Activated T-cell treated with anti-CD3 and anti-CD28 coated beads, Interleukin-2, amount 50 U/mL, for 72 hours (primary cell): ENCODE measurements at places on chromosomes 7 and 10. TPM values are rescaled to one million over a fixed set of nuclear protein-coding genes. Genes with fewer than 3 reads are reported as not detected.

Gene COL13A1
- not detected for total RNA-seq

Gene EPO
- 0.19 TPM for total RNA-seq

DNA sequence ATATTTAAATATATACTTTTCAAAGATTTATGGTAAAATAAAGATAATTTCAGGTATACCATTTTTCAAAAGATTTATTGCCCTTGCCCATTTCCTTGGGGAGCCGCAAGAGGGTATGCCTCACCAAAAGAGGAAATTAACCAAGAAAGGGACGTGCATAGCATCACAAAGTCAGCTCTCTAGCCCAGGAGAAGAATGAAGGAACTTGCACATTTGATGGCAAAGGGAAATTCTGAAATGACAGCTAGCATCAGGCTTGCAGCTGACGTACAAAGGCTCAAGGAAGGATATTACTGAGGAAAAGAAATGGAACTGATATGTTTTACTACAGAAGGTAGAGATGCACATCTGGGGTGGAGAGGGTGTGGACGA, 93.6 kb upstream of the RSU1 start:
- peaks cover 4% of the 10 kb centered on the region for H3K27me3 ChIP-seq
- no peak for DNase-seq
- H3K4me3 ChIP-seq, result no peak overlapping the region
- no peak overlapping the region for H3K27ac ChIP-seq
- H3K4me1 ChIP-seq, result peaks cover 8% of the 10 kb centered on the region

- no peak for DNase-seq
- peaks cover 10% of the 10 kb centered on the region for H3K36me3 ChIP-seq
- H3K27me3 ChIP-seq, result no peaks in the 10 kb centered on the region
- H3K4me1 ChIP-seq, result peaks cover 89% of the 10 kb centered on the region
- H3K27ac ChIP-seq, result peak overlapping the region; percentile 71
These were observed 29.1 kb downstream of the CCDC6 start for GRCh38 chr10:59877191-59877671.

DNA sequence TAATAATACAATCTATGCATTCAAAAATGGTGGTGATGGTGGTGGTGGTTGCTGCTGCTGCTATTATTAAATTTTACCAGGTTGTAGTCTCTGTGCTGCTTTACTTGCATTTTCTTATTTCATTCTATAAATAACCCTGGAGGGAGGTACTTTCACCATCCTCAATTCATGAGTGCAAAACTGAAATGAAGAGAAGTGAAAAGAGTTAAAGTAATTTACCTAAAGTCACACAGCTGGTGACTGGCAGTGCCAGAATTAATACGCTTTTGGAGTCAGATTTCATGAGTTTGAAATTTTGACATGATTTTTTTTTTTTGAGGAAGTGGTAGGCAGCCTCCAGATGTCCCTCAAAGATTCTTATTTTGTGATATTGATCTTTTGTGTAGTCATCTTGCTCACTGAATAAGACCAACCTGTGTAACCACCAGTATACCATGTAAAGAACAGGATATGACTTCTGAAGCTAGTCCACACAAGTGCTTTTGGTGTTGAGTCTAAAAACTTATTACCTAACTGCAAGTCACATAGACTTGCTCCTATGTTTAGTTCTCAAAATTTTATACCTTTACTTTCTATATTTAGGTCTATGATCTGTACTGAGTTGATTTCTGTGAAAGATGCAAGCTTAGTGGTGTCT, 218.8 kb downstream of the ZWINT start:
- no peak for DNase-seq
- H3K27ac ChIP-seq, result no peak overlapping the region
- H3K4me1 ChIP-seq, result no peaks in the 10 kb centered on the region
- no peak overlapping the region for H3K4me3 ChIP-seq
- H3K27me3 ChIP-seq, result no peaks in the 10 kb centered on the region
- H3K36me3 ChIP-seq, result peaks cover 2% of the 10 kb centered on the region

DNA sequence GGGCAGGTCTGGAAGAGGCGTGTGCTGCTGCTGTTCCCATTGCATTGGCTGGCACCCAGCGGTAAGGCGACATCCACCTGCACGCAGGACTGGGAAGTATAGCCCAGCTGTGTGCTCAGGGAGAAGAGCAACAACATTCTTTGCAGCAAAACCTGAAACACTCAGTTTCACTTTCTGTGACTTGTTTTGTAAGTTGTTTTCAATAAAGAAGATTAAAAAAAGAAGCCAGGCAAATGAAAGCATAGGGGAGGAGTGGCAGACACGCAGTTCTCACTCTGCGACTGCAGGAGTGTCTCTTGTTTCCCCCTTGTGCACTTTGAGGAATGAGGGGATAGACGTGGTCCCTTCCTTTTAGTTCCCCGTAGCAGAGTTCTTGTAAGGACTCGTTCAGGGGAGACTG, 5.8 kb downstream of the FBH1 start:
- no peak for DNase-seq
- peaks cover 5% of the 10 kb centered on the region for H3K36me3 ChIP-seq
- no peaks in the 10 kb centered on the region for H3K27me3 ChIP-seq
- H3K27ac ChIP-seq, result peak overlapping the region; percentile 56
- H3K4me1 ChIP-seq, result peaks cover 64% of the 10 kb centered on the region

DNA sequence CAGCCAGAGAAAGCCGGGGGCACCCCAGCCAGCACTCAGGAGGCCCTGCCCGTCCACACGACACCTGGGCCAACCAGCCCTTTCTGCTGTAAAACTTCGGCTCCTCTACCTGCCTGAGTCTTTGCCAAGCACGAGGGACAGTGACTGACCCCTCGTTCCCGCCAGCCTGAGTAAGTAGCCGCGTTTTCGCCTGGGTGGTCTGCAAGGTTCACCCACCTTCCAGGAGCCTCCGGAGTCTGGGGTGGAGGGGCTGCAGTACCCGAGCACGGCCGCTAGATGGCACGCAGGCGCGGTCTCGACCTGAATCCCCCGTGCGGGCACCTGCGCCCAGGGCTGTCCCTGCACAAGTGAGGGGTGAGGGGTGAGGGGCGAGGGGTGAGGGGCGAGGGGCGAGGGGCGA, 192.7 kb downstream of the PTPRN2 start:
- no peak overlapping the region for H3K27ac ChIP-seq
- H3K27me3 ChIP-seq, result no peaks in the 10 kb centered on the region
- H3K4me1 ChIP-seq, result no peaks in the 10 kb centered on the region
- H3K36me3 ChIP-seq, result peaks cover 2% of the 10 kb centered on the region
- DNase-seq, result peak; percentile 60

DNA sequence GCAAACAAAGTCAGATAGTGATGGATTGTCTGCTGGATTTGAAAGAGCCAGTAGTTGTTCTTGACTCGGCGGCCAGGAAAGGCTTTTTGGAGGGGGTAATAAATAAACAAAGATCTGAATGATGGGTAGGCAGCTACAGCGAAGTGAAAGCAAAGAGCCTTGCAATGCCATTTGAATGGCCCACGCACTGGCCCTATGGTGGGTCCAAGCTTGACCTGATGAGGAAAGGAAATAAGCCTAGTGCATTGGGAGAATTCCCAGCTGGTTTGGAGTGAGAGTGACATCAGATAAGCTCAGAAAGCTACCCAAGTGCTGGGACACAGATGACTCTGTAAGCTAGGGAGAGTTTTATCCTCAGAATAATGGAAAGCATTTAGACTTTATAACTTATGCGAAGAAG, 365.2 kb downstream of the PLXDC2 start:
- H3K27ac ChIP-seq, result no peak overlapping the region
- no peaks in the 10 kb centered on the region for H3K36me3 ChIP-seq
- H3K4me1 ChIP-seq, result no peaks in the 10 kb centered on the region
- no peak for DNase-seq

DNA sequence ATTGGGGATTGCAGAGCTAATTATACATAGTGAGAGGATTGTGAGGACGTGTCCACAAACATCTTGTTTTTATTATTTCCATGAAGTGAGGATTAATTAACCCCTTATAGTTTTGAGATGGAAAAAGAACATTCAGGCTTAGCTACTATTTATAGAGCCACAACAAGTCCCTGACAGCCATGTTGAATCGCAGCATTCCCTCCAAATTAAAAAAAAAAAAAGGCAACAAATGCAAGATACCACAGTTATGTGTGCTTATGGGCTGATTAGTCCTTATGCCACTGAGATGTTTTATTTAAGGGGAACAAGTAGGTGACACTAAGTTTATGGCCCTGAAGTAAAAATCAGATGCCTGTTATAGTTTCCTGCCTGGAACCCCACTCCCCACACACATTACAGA, 350.3 kb downstream of the GPAM start:
- no peaks in the 10 kb centered on the region for H3K27me3 ChIP-seq
- H3K4me1 ChIP-seq, result no peaks in the 10 kb centered on the region
- H3K27ac ChIP-seq, result no peak overlapping the region
- no peak for DNase-seq
- H3K4me3 ChIP-seq, result no peak overlapping the region
- no peaks in the 10 kb centered on the region for H3K36me3 ChIP-seq

DNA sequence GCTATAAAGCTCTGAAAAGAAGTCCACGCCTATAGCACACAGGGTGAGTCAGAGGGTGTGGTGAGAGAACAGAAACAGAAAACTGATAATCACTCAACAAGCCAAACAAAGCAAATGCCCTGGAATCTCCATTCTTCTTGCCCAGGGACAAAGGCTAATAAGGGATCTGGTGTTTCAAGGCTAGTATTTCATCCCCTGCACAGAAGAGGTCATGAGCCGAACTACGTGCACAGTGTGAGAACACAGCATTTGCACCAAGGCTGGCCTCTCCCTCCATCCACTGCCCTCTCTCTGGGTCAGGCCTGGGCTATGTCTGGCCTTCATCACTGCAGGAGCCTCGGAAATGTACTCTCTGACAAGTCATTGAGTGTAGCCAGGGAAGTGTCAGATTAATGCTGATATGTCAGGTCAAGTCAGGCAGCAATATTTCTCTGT, 42.7 kb downstream of the PRR15 start:
- no peaks in the 10 kb centered on the region for H3K36me3 ChIP-seq
- H3K27ac ChIP-seq, result no peak overlapping the region
- H3K27me3 ChIP-seq, result no peaks in the 10 kb centered on the region
- DNase-seq, result no peak
- H3K4me1 ChIP-seq, result no peaks in the 10 kb centered on the region

- no peak overlapping the region for H3K27ac ChIP-seq
- no peaks in the 10 kb centered on the region for H3K4me1 ChIP-seq
- no peaks in the 10 kb centered on the region for H3K27me3 ChIP-seq
- no peak for DNase-seq
- no peak overlapping the region for H3K4me3 ChIP-seq
These were observed 151.1 kb downstream of the ACTR3B start for GRCh38 chr7:152910545-152911225.

GRCh38 chr10:25725917-25726716, 207.9 kb upstream of the MYO3A start:
- no peaks in the 10 kb centered on the region for H3K36me3 ChIP-seq
- peak; percentile 14 for DNase-seq
- H3K27ac ChIP-seq, result no peak overlapping the region
- H3K4me1 ChIP-seq, result no peaks in the 10 kb centered on the region
- H3K4me3 ChIP-seq, result no peak overlapping the region

- H3K4me1 ChIP-seq, result no peaks in the 10 kb centered on the region
- H3K36me3 ChIP-seq, result no peaks in the 10 kb centered on the region
These were observed 160.1 kb upstream of the TNS3 start for GRCh38 chr7:47741984-47742383.

DNA sequence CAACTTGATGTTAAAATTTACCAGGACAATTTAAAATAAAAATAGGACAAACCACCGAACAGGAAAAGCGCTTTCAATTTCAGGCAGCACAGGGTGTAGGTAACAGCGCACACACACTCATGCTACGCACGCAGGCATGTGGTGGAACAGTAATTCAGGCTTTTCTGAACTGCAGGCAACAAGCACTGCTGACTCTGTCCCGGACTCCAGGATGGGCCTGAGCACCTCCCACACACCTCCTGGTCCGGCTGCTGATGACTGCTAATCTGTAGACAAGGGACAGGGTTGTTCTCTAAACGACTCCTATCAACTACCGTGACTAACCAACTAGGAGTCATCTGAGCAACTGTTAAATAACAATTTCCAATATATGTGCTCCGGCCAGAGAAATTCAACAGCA, 192.6 kb upstream of the FRMD4A start:
- peaks cover 53% of the 10 kb centered on the region for H3K36me3 ChIP-seq
- peaks cover 41% of the 10 kb centered on the region for H3K4me1 ChIP-seq
- no peaks in the 10 kb centered on the region for H3K27me3 ChIP-seq
- no peak overlapping the region for H3K4me3 ChIP-seq
- DNase-seq, result no peak

DNA sequence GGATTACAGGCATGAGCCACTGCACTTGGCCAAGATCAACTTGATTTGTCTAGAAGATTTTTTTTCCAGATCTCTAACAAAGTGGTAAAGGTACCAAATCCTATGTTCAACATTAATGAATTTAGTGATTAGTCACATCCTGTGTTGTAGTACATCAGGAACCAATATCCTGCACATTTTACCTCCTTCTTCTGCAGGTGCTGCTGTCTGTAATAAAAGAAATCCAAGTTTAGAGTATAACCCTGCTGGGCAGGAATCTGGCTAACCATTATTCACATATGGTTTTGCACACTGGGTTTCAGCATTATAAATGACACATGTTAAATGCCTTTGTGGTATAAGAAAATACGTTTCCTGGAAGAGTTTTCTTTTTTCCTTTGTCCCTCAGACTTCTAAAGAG, 10.8 kb downstream of the PARD3 start:
- H3K4me1 ChIP-seq, result peaks cover 8% of the 10 kb centered on the region
- H3K27me3 ChIP-seq, result peaks cover 11% of the 10 kb centered on the region
- DNase-seq, result no peak
- no peak overlapping the region for H3K27ac ChIP-seq
- no peak overlapping the region for H3K4me3 ChIP-seq

GRCh38 chr10:113905756-113906155, 51.3 kb downstream of the NHLRC2 start:
- no peaks in the 10 kb centered on the region for H3K4me1 ChIP-seq
- H3K27me3 ChIP-seq, result no peaks in the 10 kb centered on the region
- peaks cover 20% of the 10 kb centered on the region for H3K36me3 ChIP-seq
- no peak overlapping the region for H3K27ac ChIP-seq
- no peak for DNase-seq
- H3K4me3 ChIP-seq, result no peak overlapping the region

- no peaks in the 10 kb centered on the region for H3K36me3 ChIP-seq
- H3K27ac ChIP-seq, result no peak overlapping the region
- H3K27me3 ChIP-seq, result no peaks in the 10 kb centered on the region
- no peaks in the 10 kb centered on the region for H3K4me1 ChIP-seq
- H3K4me3 ChIP-seq, result no peak overlapping the region
These were observed 301.5 kb upstream of the CACNA2D1 start for GRCh38 chr7:82745117-82745516.

- no peaks in the 10 kb centered on the region for H3K27me3 ChIP-seq
- DNase-seq, result peak; percentile 91
- peaks cover 19% of the 10 kb centered on the region for H3K4me1 ChIP-seq
These were observed 31.5 kb upstream of the ERV3-1 start for GRCh38 chr7:65037740-65038688.

DNA sequence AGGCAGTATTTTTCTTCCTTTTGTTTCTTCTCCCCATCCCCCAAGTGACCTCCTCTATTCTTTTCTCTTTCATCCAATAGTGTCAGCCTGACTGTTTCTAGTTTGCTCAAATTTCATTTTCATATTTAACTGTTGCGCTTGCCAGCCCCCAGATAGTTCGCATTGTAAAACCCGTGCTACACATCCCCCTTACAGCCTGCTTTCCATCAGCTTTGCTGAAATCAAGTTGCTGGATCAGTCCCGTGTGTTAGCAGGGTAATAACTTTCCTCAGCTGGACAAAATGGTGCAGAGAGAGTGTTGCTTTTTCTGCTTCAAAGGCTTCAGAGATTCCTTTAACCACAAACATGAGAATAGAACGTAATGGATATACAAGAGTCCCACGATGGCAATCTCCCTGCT, 180.6 kb upstream of the NPVF start:
- no peaks in the 10 kb centered on the region for H3K36me3 ChIP-seq
- no peak overlapping the region for H3K27ac ChIP-seq
- peaks cover 6% of the 10 kb centered on the region for H3K27me3 ChIP-seq
- no peak for DNase-seq
- no peaks in the 10 kb centered on the region for H3K4me1 ChIP-seq
